ENCODE measurements at places on chromosomes 13 and 19. TPM values are rescaled to one million over a fixed set of nuclear protein-coding genes. Genes with fewer than 3 reads are reported as not detected.

Gene RXFP2
- total RNA-seq = not detected

Gene PNMA8B
- 0.65 TPM for total RNA-seq

Gene CD209
- not detected for total RNA-seq

Gene KIR2DL3
- not detected for total RNA-seq

Gene DACT3
- 7.1 TPM for total RNA-seq

Gene DLEU7
- total RNA-seq = not detected

Gene ZNF134
- 23.6 TPM for total RNA-seq

Gene ZNF547
- total RNA-seq = 1.4 TPM

Gene PLPPR3
- 0.32 TPM for total RNA-seq

Gene SGCG
- 5.8 TPM for total RNA-seq

Gene APOC1
- total RNA-seq = not detected

Gene RDH8
- 0.97 TPM for total RNA-seq

Gene SIGLEC10
- not detected for total RNA-seq

DNA sequence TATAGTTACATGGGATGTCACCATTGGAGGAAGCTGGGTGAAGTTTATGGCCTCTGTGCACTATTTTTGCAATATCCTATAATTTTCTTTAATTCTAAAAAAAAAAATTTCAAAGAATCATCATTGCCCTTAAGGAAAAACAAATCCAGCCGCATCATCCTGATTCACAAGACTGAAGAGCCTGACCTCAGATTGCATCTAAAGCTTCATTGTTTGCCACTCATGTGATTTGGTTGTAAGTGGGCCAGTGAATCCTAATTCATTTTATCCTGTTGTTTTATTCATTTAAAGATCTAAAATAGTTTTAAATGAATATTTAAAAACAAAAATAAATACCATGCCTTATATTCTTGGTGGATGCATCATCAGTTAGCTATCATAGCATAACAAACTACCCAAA, 504.5 kb downstream of the TBC1D4 start:
- no peak for DNase-seq

- DNase-seq = no peak
Observed at GRCh38 chr19:29013325-29013724, 199.6 kb downstream of the UQCRFS1 start.

- DNase-seq = no peak
Observed at GRCh38 chr19:55232986-55233385, 4.4 kb upstream of the TMEM86B start.

- no peak for DNase-seq
Observed at GRCh38 chr13:71399631-71400215, 467.3 kb downstream of the DACH1 start.

GRCh38 chr19:52343548-52343947, 7.5 kb downstream of the ZNF610 start:
- DNase-seq = peak; percentile 69

- DNase-seq = no peak
Observed at GRCh38 chr13:78436311-78436710, 167.0 kb downstream of the POU4F1 start.

DNA sequence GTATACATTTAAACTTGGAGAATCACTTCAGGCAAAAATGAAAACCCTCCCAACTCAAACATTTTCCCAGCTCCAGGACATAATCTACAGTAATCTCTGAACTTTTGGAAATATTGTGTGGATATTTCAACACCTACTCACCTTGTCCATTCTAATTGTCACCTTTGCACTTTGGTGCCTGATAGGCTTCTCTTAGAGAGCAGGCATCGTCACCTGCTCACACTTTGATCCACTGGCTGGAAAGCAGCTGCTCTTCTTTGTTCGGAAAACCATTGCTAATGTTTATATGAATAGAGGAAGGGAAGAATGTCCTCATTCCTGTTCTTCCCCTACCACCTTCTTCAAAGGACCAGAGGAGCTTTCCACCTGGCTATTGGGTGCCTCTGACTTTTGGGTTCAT, 411.2 kb downstream of the FGF9 start:
- no peak for DNase-seq

GRCh38 chr19:17963936-17964691, 2.8 kb upstream of the KCNN1 start:
- no peak for DNase-seq

DNA sequence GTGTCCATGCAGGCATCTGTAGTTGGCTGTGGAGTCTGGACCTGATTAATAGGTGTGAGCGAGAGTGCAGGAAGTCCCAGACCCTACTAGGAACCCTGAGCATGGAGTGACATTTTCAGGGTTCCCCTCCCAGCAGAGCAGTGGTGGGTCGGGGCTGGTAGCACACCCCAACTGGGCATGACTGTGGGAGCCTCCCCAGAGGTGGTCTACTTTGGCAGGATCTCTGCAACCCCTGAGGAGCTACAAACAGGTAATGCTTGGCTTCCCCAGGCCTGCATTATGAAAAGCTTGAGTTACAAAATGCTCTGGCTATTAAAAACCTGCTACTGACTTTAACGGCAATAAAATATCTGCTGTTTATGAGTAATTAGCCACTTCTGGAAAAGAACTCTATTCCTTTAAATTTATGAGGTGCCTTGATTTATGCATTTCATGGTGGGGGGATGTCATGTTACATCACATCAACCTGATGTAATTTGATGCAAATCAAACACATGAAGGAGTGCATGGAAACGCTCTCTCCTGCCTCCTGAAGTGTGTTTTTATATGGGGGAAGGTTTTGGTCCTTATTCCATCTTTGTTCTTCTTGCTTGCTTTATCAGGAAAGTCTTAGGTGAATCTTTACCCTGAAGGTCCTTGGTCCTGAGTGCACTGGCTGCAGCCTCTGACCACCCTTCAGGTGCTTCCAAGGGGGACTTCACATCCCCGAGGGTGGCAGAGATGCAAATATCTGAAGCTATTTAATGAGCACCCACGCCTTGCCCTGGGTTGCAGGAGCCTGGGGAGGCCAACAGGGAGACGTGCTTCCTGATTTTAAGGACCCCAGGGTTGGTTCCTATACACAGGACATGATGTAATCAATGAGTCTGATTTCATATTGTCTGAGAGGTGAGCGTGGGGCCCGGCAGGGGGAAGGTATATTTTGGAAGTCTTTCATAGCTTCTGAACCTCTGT, 54.0 kb downstream of the ZNF536 start:
- DNase-seq = no peak

DNA sequence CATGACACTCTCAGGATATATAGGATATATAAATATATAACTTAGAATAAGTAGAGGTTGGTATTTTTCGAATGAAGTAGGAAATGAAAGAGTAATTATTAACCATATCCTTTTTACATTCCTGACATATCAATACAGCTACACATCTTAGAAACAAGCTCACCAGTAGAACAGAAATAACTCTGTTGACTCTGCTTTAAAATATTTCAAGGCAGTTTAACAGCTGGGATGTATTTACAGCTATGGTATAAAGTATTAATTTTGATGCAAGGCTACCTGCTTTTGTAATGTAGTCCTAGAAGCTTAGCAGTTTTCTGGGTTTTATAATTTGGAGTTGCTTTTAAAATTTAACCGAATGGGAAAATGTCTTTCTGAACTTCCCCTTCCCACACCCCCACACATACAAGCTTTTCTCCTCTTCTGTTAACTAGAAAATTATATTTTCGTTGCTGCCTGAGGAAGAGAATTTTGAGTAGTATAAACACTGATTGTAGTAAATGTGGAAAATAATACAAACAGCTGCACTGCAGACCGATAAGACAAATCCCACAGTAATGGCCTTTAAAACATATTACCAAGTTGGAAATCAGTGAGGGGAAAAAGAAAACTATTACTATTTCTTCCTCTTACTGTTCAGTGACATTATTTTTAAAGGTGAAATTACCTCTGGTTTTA, 147.7 kb downstream of the GGACT start:
- peak; percentile 65 for DNase-seq

- DNase-seq = no peak
Observed at GRCh38 chr13:38090913-38091312, 221.3 kb upstream of the TRPC4 start.

DNA sequence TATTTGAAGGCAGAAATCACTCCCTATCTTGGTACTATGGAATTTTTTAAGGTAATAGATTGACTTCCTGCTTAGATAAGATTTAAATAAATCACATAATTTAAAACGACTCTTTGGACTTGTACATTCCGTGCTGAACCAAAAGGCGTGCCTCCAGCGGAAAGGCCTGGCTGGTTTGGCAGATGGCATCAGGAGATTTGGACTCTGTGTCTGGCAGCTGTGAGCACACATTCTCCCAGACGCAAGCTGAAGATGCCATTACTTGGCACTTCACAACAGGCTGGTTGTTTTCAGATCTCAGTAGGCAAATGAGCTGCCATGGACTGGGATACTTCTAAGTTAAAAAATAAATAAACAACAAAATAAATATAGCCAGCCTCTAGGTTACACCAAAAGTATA, 104.5 kb upstream of the SLC15A1 start:
- DNase-seq = no peak

DNA sequence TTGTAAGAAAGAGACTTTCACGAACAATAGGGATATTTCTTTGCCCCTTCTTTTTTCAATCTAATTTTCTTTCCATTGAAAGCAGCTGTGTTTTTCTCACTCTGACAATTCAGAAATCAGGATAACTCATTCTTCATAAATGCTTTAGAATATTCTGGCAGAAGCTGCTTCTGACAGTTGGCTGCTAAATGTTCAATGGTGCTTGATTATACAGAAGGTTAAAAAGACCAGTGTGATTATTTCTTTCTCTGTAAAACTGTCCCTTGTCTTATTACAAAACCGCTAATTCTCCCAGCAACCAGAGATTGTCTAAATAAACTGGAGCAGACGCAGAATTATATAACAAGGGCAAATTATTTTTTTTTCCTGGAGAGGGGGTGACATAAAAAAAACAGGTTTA, 394.4 kb downstream of the SPRY2 start:
- no peak for DNase-seq

DNA sequence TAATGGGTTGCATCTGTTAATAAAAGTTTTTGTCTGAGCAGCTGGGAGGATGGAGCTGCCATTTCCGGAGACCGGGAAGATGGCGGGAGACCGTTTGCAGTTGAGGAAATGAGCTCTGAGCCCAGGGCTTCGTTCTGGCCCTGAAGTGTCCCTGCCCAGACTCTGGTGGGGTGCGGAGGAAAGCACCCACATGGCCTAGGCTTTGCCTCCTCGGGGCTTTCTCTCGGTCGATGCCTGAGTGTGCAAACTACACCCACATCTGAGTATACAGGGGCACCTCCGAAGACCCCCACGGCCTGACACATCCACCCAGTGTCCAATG, 15.6 kb upstream of the NANOS3 start:
- peak; percentile 58 for DNase-seq

DNA sequence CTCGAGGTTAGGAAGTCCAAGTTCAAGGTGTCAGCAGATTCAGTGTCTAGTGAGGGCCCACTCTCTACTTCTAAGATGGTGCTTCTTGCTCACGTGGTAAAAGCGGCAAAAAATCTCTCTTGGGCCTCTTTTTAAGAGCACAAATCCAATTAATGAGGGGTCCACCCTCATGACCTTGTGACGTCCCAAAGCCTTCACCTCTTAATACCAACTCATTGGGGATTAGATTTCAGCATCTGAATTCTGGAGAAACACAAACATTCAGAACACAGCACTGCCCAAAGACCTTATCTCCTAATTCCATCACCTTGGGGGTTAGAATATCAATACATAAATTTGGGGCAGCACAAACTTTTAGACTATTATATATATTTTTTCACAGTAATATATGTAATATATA, 146.4 kb upstream of the GPC6 start:
- no peak for DNase-seq

- peak; percentile 77 for DNase-seq
Observed at GRCh38 chr13:108963846-108964600, 334.6 kb downstream of the MYO16 start.

DNA sequence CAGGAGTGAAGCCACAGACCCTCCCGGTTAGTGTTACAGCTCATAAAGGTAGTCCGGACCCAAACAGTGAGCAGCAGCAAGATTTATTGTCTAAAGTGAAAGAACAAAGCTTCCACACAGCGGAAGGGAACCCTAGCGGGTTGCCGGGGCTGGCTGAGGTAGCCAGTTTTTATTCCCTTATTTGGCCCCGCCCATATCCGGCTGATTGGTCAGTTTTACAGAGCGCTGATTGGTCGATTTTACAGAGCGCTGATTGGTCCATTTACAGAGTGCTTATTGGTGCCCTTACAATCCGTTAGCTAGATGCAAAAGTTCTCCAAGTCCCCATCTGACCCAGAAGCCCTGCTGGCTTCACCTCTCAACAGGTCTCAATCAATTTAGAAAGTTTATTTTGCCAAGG, 126.0 kb upstream of the RFC3 start:
- no peak for DNase-seq

- no peak for DNase-seq
Observed at GRCh38 chr19:38678217-38678890, 30.9 kb downstream of the ACTN4 start.

- DNase-seq = peak; percentile 84
Observed at GRCh38 chr19:46787331-46788261, 798 bp downstream of the SLC1A5 start.

DNA sequence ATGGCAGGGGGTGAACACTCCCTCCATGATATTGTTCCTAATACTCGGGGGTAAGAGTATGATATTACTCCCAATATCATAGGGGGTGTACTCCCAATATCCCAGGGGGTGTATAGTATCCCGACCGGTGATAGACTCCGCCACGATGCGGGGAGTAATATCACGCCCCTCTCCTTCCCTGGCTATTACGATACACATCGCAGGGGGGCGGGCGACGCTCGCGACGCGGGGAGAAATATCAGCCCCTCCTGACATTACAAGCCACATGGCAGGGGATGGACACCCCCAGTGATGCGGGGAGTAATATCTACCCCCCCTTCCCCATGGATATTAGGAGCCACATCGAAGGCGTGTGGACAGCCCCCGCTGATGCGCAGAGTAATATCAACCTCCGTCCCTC, 3.2 kb upstream of the RGCC start:
- DNase-seq = no peak

DNA sequence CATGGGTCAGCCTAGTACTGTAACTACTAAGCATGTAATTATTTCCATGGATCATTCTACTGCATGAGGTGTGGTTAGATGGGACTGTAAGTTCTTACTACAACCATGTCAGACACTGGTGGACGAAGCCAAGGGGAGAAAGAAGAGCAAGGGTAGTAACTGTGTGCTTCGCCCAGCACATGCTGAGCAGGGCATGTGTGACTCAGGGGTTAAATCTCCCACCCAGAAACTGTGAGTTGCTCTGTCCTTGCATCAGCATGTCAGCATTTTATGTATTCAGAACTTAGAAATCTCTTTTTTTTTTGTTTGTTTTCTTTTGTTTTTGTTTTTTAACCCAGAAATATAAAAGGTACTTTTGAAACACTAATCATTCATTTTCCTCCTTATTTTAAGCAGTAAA, 436.6 kb upstream of the KLF12 start:
- peak; percentile 17 for DNase-seq

- DNase-seq = no peak
Observed at GRCh38 chr19:31074199-31075125, 274.8 kb downstream of the TSHZ3 start.

- DNase-seq = peak; percentile 67
Observed at GRCh38 chr13:33487575-33488243, 202.2 kb upstream of the STARD13 start.
